ENCODE measurements at places on chromosomes 3 and 15. TPM values are rescaled to one million over a fixed set of nuclear protein-coding genes. Genes with fewer than 3 reads are reported as not detected.

DNA sequence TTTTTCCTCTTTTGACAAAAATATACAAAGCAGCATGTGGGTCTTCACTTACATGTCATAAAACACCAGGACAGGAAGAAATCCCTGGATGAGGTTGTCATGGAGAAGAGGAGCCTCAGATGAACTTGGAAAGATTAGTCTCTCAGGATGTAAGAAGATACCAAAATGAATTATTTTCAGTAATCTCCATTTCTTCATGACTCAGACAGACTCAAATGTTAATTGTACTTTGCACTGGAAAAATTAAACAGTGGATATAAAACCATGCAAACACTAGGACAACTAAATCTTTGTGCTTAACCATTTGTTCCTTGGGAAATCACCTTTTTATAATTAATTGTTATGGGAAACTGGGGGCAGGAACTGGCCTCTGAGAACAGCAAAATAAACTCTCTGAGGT is 237.0 kb downstream of the CD47 start:
- no peak for DNase-seq

MESP1 gene
- 1.5 TPM for total RNA-seq

CELSR3 gene
- 5.8 TPM for total RNA-seq

GASK1A gene
- total RNA-seq, result not detected

DNA sequence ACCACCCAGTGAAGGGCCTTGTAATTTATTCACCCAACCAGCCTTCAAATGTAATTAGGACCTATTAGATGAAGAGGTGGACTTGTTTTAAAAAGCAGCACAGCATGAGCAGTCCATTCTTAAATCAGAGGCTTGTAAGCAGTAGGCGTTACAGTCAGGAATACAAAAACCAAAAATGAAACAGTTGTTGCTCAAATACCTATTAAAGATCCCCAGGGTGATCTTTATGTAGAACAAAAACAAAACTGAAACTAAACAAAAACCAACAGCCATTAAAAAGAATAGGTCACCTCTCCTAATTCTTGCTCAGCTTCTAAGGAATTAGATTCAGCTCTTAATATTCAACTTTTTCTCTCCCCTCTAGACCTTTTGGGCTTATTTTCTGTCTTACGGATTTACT is 104.9 kb upstream of the ST8SIA2 start:
- no peak for DNase-seq

GREM1 gene
- total RNA-seq, result not detected

DNA sequence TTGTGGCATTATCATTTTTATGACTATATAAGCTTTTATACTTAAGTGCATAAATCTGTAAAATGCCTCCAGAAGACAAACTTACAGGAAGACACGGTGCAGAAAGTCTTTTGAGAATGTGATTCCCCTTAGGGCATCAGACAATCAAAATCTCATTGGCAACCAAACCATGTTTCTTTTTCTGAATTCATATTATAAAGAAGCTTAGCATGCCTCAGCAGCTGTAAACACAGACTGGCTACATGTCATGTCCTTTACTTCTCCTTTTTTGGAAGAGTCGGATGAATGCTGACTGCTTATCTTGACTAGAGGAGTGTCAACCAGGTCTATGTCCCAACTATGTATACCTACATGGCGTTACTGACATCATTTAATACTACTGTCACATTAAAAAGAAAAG is 150.1 kb downstream of the PLD1 start:
- no peak for DNase-seq

GRCh38 chr3:176655404-176656094 is 541.7 kb downstream of the TBL1XR1 start:
- no peak for DNase-seq

DNA sequence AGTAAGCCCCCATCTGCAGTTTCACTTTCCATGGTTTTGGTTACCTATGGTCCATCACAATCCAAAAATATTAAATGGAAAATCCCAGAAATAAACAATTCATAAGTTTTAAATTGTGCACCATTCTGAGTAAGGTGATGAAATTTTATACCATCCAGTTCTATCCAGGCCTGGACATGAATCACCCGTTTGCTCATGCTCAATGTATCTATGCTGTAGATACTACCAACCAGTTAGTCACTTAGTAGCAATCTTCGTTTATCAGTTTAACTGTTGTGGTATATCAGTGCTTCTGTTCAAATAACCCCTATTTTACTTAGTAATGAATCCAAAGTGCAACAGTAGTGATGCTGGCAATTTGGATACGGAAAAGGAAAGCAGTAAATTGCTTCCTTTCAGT is 381.9 kb upstream of the AGTR1 start:
- no peak for DNase-seq

DNA sequence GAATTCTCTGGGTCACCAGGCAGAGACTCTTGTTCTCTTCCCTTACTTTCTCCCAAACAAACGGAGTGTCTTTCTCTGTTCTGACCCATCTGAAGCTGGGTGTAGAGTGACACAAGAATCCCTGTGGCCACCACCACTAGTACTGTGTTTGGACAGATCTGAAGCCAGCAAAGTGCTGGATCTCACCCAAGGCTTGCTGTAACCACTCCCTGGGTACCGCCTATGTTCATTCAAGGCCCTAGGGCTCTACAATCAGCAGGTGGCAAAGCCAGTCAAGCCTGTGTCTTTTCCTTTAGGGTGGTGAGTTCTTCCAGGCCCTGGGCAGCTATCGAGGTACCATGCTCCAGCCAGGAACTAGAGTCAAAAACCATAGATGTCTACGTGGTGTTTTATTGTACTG is 149.2 kb upstream of the CTNNB1 start:
- no peak for DNase-seq

TMEM108 gene
- not detected for total RNA-seq

GRCh38 chr15:34514251-34514670 is 69.2 kb downstream of the GOLGA8B start:
- peak; percentile 11 for DNase-seq

TGM5 gene
- 0.14 TPM for total RNA-seq

All from A172 (cell line).